WTC11 (cell line): ENCODE measurements at places on chromosomes 7 and 10.

GRCh38 chr7:128000854-128001265 is 30.4 kb downstream of the LRRC4 start:
- DNase-seq: no peak

GRCh38 chr10:78044179-78044578 is 10.5 kb downstream of the RPS24 start:
- DNase-seq: no peak

- no peak for DNase-seq
Measured at GRCh38 chr7:91692800-91693199, 187.7 kb downstream of the MTERF1 start.

DNA sequence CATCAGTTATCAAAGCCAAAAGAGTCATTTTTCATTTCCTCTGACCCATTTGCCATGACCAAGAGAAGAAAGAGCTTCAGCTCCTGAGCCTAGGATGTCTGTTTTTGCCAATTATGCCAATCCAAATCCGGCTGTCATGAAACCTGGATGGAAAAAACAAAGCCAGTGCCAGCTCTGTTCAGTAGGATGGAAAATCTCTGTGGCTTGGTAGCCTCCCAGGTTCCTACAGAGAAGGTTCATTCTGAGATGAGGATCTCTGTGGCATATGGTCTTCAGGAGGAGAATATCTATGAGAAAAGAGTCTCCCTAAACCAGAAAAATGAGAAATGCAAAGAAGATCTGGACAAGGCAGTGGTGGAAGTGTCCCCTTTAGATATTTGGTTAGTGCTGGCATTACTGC is 475.4 kb downstream of the CNTNAP2 start:
- DNase-seq: no peak

- DNase-seq: peak; percentile 28
Measured at GRCh38 chr10:72784551-72785351, 92.8 kb downstream of the MCU start.

- no peak for DNase-seq
Measured at GRCh38 chr10:62661143-62661542, 143.4 kb upstream of the ADO start.
